ENCODE measurements at places on chromosomes 5 and 9.

DNA sequence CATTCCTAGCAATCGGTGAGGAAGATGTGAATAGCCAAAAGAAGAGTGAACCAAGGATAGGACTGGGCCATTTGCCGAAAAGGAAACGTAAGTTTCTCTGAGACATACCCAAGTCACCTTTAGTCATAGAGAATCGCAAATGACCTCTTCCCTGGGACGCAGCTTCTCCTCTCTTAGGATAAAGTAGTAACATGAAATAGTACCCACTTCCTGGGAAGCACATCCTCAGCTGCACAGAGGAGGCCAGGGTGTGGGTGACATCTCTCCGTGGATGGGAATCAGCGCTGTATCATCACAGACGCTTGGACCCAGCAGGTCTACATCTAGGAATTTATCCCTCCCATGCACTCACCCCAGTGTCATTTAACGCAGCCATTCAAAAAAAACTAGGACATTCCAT lies 120.9 kb upstream of the PHYKPL start:
- DNase-seq: no peak

- no peak for DNase-seq
Measured at GRCh38 chr9:6922124-6922676, 164.4 kb downstream of the KDM4C start.

GRCh38 chr5:174596429-174596828 lies 128.0 kb upstream of the MSX2 start:
- no peak for DNase-seq

DNA sequence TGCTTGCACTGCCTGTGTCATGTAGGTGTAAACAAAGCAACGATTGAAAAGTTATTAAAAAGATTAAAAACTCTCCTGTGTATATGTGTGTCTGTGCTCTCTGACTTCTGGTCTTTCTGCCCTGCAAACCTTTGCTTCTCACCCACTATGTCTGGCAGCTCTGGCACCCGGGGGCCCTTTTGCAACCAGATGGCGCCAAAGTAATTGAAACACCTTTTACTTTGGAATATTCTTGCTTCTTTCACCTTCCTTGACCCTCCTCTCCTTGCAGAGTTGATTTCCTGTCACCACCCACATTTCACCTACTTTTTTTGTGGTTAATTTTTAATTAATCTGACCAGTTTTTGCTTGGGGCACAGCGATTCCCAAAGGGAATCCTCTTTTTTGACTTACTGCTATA lies 275.5 kb downstream of the ARHGEF28 start:
- no peak for DNase-seq

DNA sequence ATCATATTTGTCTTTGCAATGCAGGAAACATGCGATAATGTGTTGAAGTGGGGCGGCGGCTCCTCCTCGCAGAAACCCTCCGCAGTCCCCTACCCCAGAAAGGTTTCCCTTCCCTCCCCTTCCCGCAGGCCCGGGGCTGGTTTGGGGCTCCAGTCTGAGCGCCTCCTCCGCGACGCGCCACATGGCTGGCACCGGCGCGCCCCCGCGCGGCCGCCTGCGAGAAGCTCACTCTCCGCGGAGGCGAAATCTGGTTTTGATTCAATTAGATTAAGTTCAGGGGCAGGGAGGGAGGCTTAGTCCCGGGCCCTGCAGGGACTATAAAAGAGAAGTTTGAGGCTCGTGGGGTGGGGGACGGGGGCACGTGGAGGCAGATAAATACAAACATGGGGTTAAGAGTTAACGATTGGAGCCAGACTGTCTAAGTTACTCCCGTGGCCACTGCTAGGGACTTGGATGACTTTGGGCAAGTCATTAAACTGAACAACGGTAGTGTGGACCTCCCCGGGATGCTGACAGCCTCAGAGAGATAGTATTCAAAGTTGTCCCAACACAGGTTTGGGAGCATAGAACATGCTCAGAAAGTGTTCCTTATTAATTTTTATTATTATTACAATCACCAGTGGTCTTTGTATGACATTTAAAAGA lies 69.4 kb downstream of the MSX2 start:
- DNase-seq: peak; percentile 0

- DNase-seq: no peak
Measured at GRCh38 chr5:136768457-136768856, 403.1 kb upstream of the TRPC7 start.

- no peak for DNase-seq
Measured at GRCh38 chr9:112360047-112360804, 19.7 kb upstream of the HSDL2 start.

GRCh38 chr5:29899583-29899982 lies 1293.9 kb upstream of the CDH6 start:
- no peak for DNase-seq

- no peak for DNase-seq
Measured at GRCh38 chr9:135888126-135888765, 19.1 kb downstream of the CAMSAP1 start.

DNA sequence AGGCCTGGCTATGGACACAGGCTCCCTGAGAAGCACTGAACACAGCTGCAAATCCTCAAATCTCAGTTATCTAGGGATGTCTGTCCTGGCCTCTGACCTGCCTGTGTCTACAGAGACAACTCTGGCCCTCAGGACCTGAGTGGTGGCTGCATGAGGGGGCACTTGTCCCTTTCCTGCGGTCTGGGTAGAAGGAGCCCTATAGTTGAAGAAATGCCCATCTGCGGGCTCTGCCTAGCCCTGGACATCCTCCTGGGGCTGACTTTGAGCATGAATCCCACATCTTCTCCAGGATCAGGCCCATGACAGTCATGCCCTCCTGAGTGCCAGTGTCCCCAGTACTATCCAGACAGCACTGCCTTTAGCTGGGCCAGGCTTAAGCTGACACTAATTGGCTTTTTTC lies 10.0 kb downstream of the DNAJB5 start:
- no peak for DNase-seq

DNA sequence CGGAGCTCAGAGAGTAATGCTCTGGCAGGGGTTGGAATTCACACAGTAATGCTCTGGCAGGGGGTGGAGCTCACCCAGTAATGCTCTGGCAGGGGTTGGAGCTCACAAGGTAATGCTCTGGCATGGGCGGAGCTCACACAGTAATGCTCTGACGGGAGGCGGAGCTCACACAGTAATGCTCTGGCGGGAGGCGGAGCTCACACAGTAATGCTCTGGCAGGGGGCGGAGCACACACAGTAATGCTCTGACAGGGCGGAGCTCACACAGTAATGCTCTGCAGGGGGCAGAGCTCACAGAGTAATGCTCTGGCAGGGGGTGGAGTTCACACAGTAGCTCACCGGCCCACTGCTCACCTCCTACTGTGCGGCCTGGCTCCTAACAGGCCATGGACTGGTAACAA lies 47.2 kb upstream of the LPCAT1 start:
- DNase-seq: no peak

DNA sequence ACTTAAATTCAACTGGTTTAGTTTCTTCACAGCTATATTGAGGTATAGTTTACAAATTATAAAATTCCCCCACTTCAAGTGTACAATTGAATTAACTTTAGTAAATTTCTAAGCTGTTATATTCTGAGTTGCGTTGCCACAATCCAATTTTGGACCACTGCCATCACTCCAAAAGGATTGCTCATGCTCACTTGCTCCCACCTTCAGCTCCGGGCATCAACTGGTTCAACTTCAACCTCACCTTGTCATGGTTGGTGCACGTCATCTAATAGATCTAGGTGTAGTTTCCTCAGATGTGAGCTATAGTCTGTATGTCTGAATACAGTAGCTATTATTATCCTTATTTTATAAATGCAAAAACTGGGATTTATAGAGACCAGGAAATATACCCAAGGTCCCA lies 942.5 kb upstream of the WWC1 start:
- no peak for DNase-seq

DNA sequence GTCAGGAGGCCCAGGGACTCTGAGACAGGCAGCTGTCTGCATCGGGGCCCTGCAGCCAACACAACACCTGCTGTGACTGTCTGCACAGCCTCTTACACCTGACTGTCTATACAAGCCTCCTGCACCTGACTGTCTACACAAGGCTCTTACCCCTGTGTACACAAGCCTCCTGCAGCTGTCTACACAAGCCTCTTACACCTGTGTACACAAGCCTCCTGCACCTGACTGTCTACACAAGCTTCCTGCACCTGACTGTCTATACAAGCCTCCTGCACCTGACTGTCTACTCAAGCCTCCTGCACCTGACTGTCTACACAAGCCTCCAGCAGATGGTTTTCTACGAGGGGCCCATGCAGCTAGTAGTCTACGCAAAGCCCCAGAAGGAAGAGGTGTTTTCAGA lies 18.6 kb downstream of the IRX2 start:
- DNase-seq: no peak

DNA sequence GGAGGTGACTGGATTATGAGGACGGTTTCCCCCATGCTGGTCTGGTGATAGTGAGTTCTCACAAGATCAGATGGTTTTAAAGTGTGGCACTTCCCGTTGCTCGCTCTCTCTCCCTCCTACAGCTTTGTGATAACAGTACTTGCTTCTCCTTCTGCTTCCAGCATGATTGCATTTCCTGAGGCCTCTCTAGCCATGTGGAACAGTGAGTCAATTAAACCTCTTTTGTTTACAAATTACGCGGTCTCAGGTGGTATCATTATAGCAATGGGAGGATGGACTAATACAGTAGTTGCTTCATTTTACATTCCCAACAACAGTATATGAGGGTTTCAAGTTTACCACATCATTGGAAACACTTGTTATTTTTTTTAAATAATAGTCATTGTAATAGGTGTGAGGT lies 937.3 kb upstream of the ARRDC3 start:
- DNase-seq: no peak

DNA sequence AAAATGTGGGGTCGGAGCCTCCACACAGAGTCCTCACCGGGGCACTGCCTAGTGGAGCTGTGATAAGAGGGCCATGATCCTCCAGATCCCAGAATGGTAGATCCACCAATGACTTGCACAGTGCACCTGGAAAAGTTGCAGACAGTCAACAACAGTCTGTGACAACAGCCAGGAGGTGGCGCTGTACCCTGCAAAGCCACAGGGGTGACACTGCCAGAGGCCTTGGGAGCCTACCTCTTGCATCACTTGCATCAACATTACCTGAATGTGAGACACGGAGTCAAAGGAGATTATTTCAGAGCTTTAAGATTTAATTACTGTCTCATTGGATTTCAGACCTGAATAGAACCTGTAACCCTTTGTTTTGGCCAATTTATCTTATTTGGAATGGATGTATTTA lies 614.1 kb upstream of the CDH9 start:
- DNase-seq: no peak

GRCh38 chr5:40909264-40909663 lies at the start of gene C7:
TSS of gene C7 (plus strand) at chr5:40909497. CDS start at chr5:40909611, 114 bp downstream.
- DNase-seq: no peak

GRCh38 chr5:151764801-151765200 lies 6.4 kb upstream of the ATOX1 start:
- DNase-seq: no peak

DNA sequence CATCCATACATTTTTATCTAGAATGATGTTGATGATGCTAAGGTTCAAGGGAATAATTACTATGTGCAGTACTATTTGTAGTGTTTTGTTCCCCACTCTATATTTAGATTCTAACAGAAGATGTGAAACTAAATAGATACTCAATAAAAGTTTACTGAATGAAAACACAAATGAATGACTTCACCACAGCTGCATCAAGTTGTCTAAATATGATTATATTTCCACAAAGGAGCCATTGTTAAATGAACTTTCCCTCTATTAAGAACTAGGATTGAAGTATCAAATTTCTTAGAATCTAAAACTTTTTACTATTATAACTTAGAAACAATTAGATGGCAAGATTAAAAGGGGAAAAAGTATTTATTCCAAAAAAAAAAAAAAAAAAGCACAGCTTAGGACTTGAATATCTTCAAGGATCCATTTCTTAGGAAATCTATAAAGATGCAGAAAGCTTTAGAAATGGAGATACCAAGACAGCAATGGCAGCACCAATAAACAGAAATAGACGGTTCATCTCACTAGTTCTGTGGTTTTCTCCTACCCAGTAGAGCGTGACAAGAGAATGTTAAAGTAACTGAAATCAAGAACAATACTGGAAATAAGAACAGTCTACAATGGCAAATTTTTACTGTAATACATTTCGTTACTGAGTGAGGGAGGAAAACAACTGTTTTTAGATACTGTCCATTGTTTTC lies 347.6 kb downstream of the EBF1 start:
- DNase-seq: no peak

DNA sequence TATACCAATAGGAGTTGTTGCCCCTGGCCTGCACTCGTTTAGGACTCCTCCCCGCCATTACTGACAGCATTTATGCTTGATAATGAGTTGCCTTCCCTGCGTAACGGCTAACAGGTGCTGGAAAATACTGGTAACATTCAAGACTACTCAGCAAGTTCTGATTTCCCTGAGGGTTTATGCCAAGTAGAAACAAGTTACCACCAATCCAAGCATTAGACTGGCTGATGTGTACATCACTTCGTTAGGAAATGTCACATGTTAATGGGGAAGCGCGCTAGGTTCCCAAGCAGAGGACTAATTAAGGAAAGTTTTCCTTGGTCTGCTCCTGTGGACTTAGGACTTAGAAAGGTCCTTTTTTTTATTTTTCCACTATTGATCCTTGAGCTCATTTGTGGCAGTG lies 302.1 kb downstream of the EFNA5 start:
- DNase-seq: no peak

- DNase-seq: no peak
Measured at GRCh38 chr9:37295796-37296195, 126.7 kb upstream of the GRHPR start.

- DNase-seq: no peak
Measured at GRCh38 chr5:43675357-43675756, 72.4 kb downstream of the NNT start.

GRCh38 chr5:93756372-93756771 lies 15.0 kb upstream of the POU5F2 start:
- DNase-seq: no peak

- no peak for DNase-seq
Measured at GRCh38 chr5:124583469-124584350, 162.7 kb downstream of the ZNF608 start.

- DNase-seq: no peak
Measured at GRCh38 chr9:84366683-84367082, 26.1 kb upstream of the SLC28A3 start.

DNA sequence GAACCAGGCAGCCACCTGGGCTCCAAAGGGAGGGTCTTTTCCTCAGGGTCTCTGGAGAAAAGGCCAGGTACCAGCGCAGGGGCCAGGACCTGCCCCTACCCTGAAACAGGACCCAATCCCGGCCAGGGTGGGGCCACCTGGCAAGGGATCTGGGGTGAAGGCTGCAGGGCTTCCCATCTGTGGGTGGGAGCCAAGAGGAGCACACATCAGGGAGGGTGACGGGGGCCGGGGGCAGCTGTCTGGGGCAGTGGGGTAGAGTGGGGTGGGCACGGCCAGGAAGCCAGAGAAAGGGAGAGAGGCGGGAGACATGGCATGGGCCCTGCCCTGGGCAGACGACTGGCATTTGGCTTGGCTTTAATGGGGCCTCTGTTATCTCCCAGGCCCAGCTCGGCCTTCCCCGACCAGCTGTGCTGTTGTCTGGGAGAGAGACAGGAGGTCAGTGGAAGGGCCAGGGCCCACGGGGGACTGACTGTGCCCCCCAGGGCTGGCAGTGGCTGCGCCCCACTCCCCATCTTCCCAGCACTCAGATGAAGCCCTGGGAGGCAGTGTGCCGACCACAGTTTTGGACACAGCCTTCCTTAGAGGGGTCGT lies 57.2 kb upstream of the RNF130 start:
- no peak for DNase-seq
